ENCODE measurements at places on chromosomes 11 and 22.

DNA sequence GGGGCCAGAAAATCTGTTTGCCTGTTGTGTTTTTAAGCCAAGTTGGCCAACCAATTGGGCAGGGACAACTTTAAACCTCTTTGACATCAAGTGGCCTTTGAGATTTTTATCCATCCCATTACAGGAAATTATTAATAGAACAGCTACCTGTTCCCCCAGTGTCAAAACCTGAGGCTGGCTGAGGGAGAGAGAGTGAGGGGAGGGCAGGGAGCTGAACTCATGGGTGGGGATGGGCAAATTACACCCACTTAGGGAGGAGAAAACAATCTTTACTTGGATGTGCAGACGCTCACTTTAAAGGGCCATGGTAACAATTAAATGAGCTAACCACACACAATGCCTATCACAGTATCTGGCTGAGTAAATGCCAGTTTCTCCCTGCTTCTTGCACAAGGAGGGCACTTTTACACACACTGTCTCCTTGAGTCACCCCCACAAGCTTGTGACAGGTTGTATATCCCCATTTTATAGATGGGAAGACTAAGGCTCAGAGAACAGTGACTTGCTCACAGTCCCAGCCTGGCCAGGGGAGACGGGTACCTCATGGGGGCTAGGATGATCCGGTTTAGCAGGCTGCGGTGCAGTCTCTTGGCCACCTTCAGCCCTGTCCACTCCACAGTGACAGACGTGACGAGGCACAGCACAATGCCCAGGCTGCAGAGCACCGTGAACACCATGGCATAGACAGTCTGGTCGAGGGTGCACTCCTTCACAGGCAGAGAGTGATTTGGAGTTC, 17.8 kb upstream of the KCNJ11 start:
- DNase-seq: no peak

DNA sequence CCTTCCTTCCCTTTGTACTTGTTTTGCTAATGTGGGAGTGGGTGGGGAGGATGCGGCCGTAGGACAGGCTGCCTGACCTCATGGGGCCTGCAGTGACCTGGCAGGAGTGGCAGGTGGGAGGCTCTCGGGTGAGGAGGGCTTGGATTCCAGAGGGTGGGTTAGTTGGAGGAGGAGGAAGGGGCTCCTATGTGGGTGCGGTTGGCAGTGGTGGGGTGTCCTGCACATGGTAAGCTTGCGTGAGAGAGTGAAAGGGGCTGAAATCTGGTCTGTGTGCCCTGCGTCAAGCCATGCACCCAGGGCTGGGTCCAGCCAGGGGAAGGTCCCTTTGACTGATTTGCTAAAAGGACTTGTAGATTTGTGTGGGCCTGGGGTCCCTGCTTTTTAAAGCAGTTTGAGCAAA, 90.7 kb upstream of the OR4B1 start:
- DNase-seq: no peak

GRCh38 chr11:555780-556661, 4.5 kb downstream of the LMNTD2 start:
- no peak for DNase-seq

GRCh38 chr11:72918851-72919250, 104.6 kb downstream of the ATG16L2 start:
- no peak for DNase-seq

GRCh38 chr22:42906605-42907348, 49.7 kb upstream of the ARFGAP3 start:
- DNase-seq: peak; percentile 82

- DNase-seq: no peak
Observed at GRCh38 chr22:29604076-29604360, 585 bp downstream of the NF2 start.

DNA sequence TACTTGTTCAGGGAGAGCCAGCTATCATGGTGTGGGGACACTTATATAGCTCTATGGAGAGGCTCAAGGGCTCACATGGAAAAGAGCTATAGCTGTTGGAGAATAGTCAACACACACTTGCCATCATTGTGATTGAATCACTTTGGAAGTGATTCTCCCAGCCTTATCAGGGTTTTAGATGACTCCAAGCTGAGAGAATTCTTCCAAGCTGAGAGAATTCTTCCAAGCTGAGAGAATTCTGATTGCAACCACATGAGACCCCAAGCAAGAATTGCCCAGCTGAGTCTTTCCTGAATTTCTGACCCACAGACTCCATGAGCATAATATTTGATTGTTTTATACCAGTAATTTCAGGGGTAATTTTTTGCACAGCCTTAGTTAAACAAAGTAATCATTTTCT, 1318.3 kb upstream of the RAG2 start:
- DNase-seq: no peak

Measured in right atrium auricular region (tissue), 2 donors.